Activated CD4-positive, alpha-beta T cell treated with anti-CD3 and anti-CD28 coated beads, Interleukin-2, amount 10 ng/mL, durations not matched to agents 7 days and 5 days (primary cell): ENCODE measurements at places on chromosomes 3 and 15. TPM values are rescaled to one million over a fixed set of nuclear protein-coding genes. Genes with fewer than 3 reads are reported as not detected.

DNA sequence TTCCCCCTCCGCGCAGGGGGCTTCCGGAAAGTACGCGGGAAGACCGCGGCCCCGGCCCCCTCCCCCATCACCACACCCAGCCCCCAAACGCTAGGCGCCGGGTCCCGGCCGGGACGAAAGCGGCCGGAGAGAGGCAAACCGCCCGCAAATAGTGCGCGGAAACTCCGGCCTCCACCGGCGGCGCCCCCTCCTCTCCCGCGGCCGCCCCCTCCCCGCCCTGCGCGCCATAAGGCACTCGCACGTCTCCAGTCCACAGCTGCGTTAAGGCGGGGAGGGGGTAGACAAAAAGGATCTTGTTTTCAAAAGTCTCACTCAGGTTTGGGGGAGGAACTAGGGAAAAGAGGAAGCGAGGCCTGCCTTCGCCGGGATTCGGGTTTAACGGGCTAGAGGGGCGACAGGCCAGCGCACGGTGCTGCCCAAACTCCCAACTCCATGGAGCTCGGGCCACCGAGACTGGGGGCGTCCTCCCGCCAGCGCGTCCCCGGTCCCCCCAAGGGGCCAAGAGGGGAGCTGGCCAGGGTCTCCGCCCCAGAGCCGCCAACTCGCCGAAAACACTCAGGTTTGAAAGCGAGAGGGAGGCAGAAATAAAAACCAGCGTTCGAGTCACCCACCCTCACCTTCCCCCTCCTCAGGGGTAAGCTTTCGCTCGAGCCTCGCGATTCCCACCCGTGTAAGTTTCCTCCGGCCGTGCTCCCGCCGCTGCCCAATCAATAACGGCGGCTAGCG, 1.8 kb downstream of the ANP32A start:
- DNase-seq: peak; percentile 16

DNA sequence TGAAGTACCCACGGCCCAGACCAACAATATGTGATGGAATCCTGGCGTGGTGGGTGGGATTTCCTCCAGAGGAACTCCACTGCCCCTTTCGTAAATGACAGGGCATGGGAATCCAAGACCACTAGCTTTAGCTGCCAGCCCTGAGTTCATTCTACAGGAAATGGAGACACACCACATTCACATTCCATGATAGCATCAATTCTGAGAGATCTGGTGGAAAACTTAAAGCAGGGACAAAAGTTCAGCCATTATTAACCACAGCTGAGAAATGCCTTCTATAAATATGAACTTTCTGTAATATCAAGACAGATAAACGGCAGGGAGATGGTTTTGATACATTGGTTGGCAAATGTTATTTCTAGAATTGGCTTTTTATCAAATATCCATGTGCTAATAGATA, 98.2 kb downstream of the FBN1 start:
- DNase-seq: no peak

The GPR27 gene
- total RNA-seq: 1.2 TPM

DNA sequence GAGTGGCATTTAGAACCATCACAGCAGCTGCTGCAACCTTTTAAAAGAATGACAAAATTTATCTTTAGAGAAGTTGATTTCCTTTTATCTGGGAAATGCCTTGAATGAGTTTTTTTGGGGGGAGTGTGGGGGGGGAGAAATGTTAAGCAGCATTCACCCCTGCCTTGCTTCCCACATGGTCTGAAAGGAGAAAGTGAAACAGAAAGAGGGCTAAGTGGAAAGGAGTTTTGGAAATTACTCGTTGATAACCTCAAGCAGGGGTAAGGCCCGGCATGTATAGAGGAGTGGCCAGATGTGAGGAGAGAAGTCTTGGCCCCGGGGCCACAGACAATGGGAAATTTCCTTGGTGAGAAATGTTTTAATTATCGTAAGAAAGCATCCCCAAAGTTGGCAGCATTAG, 23.5 kb downstream of the B3GALNT1 start:
- DNase-seq: no peak

DNA sequence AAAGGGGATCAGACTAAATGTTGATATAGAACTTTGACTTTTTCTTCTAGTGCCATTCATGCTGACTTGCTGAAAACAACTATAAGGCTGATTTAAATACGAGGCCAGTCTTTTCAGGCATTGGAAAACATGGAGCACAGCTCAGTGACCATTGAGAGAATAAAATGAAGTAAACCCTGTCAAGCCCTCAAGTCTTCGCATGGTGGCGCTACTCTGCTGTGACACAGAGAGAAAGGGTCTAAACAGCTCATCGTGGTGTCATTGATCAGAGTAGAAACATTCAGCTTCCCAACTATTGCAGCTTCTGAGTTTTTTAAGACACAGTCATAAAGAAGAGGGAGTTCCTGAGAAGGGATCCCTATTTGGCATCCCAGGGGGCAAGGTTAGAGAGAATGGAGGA, 716.2 kb downstream of the DIPK2A start:
- no peak for DNase-seq
